ENCODE measurements at places on chromosomes 5 and 9.

GRCh38 chr5:172501708-172502320 is 47.5 kb upstream of the SH3PXD2B start:
- no peak for DNase-seq

GRCh38 chr9:99184110-99184474 is 37.6 kb downstream of the ALG2 start:
- DNase-seq: no peak

- no peak for DNase-seq
These were observed 174.1 kb downstream of the C9orf152 start for GRCh38 chr9:110033869-110034268.

GRCh38 chr9:115261656-115262081 is 143.7 kb upstream of the TNC start:
- DNase-seq: no peak

- peak; percentile 15 for DNase-seq
These were observed 62.3 kb downstream of the NR6A1 start for GRCh38 chr9:124708633-124709291.

DNA sequence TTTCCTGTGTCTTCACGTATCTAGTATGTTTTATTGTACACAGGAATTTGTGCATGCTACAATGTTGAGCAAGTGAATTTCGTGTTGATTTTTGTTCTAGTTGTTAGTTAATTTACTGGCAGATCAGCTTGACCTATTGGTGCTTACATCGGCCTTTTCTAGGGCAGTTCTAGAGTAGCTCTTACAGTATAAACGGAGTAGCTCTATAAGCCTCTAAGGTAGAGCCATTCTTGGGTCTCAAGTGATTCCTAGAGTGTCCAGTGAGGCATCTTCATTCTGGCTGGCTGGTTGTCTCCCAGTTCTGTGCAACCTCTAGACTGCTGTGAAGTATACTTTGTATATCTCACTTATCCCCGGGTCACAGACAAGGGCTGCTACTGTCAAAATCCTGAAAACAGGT is 364.6 kb downstream of the CDH10 start:
- no peak for DNase-seq

DNA sequence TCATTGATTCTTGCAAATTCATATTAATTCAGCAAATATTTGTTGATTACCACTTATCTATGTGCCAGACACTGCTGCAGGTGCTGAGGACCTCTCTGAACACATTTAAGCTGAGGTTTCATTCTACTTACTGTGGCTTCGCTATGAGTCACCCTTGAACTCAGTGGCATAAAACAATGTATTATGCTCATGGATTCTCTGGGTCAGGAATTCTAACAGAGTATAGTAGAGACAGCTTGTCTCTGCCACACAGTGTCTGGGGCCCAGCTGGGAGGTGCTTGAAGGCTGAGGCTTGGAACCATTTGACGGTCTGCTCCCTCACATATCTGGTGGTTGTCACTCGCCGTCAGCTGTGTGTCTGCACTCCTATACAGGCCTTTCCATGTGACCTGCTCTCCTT is 124.3 kb upstream of the NR3C1 start:
- DNase-seq: no peak

DNA sequence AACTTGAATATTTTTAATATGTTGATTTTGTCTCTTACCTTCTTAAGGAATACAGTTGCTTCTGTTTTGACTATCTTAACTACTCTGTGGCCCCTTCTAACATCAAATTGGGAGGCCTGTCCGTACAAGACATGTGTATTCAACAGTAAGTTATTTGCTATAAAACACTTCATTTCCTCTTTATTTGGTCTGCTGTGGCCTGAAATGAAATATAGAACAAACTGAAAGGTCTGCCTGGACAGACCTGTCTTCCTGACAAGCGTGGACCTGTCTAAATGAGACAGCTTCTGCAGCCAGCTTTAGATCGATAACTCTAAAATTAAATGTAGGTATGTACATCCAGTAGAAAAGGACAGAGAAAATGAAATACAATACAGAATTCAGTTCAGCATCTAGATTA is 2.2 kb upstream of the LPAR1 start:
- DNase-seq: no peak

DNA sequence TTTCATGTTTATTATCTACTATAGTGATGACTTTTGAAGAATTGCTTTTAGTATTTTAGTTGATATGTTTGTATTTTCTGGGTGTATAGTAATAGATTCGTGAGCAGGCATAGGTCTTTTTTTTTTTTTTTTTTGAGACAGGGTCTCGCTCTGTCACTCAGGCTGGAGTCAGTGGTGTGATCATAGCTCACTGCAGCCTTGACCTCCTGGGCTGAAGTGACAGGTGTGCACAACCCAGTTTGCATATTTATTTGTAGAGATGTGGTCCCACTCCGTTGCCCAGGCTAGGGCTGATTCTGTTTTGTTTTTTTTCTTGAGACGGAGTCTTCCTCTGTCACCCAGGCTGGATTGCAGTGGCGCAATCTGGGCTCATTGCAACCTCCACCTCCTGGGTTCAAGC is 11.9 kb downstream of the ERBIN start:
- no peak for DNase-seq

DNA sequence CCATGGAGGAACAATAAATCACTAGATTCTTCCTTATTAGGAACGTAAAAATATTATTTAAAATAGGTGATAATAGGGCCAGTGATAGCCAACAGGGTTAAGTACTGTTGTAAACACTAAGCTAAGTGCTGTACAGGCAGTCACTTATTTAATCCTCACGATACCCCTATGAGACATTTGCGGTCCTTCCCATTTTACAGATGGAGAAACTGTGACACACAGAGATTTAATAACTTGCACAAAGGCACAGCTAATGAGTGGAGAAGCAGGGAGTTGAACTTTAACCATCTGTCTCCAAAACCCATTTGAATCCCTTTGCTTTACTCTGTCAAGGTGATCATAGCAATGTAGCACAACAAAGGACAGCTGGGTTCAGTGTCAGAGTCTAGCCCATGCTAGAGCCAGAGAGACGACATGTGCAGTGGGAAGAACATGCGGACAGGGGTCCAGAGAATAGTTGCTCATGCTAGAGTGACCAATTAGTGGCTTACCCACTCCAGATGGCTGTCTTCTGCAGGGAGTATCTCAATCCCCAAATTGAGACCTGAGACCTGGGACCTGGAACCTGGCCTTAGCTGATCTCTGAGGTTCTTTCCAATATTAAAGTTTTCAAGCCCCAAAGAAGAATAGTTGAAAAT is 28.9 kb downstream of the STXBP1 start:
- DNase-seq: no peak

- DNase-seq: no peak
These were observed 395.1 kb upstream of the PAPPA start for GRCh38 chr9:115758441-115758840.

DNA sequence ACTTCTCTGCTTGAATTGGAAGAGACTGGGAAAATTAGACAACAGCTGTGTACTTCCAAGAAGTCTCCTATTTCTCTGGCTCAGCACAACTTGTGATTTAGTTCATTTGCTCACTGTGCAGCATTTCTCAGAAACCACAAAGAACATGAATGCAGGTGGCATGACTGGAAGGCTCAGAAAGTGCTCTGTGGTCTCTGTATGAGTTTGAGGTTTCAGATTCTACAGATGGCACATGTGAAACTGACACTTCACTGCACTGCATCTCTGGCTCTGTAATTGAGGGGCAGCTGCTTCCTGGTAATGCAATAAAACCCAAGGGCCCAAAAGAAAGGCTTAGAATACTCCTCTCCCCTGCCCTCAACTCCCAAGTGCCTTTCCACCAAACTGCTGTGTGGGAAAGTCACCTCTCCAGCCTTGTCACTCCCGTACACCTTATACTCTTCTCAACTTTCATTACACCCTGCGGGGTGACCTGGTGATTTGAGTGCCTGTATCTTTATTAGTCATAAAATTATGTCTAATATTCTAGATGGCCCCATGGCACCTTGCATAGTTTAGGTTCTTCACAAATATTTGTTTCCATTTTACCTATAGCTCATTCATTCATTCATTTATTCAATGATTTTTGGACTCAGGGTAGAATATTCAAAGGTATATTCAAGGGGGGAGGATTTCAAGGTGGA is 82.5 kb downstream of the ESM1 start:
- no peak for DNase-seq

- no peak for DNase-seq
These were observed 377.6 kb downstream of the BRINP1 start for GRCh38 chr9:118991366-118992285.

DNA sequence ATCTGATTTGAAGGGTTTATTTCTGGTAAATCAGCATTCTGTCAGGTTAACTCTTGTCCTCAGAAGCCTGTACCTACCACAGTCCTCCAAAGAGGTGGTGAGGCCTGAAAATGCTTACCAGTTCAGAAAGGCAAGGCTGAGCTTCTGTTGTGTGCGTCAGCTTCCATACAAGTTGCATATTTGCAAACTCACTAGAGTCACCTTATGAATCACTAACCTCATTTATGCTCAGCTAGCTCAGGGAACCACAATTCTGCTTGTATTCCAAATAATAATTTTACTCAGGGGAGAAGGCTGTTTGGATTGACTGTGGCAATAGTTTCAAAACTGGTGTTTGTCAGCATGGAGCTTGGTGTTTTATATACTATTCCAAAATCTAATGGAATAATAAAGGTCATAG is 355.1 kb upstream of the RFX3 start:
- no peak for DNase-seq

DNA sequence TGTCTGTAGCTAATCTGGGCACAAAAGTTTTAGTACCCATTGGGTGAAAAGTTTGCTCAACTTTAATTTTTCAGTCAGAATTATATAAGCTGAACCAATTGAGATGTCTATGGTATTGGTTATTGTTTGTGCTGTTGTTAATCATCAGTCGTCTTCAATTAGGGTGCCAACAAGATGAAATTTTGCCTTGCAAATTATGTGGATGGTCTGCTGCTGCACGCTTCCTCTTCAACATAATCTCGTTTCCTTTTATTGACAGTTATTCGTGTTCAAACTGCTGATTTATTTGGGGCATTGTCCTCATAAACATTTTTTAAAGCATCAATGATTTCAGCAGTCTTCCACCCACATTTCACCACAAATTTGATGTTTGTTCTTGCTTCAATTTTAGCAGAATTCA is 194.0 kb downstream of the HTR1A start:
- DNase-seq: no peak

- DNase-seq: no peak
These were observed 5.5 kb downstream of the CCL19 start for GRCh38 chr9:34685591-34685990.

DNA sequence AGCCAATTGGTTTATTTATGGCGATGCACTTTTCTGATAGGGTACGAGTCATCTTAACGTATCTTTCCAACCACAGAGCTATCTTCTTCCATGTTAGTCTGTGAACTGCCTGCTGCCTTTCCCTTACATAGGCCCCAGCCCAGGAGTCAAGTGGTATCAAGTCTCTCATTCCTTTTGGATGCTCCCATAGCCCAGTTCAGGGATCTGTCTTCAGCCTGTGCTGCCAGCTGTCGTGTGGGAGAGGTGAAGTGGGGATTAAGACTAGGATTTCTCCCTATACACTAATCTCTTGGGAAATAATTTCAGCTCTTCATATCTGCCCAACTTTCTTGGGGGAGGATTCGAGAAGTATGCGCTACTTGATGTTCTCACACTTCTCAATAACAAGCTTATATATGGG is 475.7 kb downstream of the EBF1 start:
- DNase-seq: no peak

GRCh38 chr5:141101059-141101458 is 786 bp downstream of the PCDHB3 start:
- no peak for DNase-seq

DNA sequence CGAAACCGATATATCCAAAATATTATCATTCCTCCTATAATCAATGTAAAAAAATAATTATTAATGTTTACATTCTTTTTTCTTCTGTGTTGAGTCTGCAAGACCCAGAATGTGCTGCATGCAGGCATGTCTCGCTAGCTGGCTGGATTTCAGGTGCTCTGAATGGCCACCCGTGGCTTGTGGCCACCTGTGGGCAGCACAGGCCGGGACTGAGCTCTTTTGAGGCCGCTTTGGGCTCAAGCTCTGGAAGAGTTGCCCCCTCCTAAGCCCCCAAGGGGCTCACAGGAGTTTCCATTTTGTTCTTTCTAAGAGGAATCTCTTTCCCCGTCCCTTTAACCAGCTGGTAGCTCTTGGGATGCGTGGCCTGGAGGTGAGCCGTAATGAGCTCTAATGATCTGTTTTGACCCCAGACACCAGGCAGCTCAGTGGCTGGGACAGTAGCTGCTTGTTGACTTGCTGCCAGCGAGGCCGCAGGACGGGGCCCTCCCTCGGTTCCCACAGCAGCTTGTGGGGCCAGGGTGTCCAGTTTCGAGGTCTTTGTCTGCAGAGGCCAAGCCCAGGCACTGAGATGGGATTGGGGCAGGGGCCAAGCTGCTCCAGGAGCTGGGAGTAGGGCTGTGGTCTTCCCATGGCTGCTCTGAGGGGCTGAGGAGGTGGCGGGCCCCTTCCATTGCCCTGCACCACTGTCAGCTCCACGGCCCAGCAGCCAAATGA is 20.8 kb downstream of the ASS1 start:
- no peak for DNase-seq

DNA sequence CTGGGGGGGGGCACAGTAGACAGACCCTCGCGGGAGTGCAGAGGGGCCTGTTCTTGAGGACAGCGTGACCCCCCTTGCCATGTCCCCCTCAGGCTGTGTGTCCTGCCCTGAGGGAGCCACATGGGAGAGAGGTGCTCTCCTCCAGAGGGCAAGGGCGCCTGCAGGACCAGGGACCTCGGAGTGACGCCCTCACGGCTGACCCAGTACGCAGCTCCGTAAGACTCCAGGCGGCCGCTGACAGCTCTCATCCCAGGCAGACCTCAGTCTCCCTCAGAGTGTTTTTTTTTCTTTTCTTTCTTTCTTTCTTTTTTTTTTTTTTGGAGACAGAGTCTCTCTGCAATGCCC is 27.3 kb downstream of the EXD3 start:
- DNase-seq: no peak

DNA sequence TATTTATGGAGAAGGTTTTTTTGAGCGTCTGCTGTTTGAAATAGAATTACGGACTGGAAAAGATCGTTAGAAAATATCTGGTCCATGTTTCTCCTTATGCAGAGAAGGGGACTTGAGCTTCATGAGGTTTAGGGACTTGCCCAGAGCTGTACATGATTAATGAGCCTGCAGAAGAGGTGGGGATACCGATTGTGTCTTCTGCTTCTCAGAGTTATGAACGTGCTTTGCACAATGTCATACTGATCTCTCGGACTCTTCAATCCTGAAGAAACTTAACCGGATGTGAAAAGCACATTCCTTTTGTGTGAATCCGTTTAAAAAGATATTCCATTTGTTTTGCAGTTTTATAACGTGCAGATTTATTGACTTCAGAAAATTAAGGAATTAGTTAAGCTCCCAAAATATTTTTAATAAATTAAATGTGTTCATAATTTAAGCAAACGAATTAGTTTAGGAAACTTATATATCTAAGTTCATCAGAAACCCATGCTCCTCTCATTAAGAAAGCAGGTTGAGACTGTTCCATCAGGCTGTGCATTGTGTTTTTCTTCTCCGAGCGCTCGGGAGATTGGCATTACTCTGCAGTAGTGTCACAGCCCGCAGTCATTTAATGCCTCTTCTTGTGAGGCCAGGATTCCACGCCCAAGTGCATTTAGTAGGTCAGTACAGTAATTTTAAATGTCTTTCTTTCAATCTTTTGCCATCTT is 40.8 kb upstream of the MEF2C start:
- DNase-seq: no peak

GRCh38 chr9:124214116-124214515 is 43.6 kb upstream of the NEK6 start:
- DNase-seq: no peak

Measured in Panc1 (cell line).